ENCODE measurements at places on chromosomes 5 and 9. TPM values are rescaled to one million over a fixed set of nuclear protein-coding genes. Genes with fewer than 3 reads are reported as not detected.

The PLPP7 gene
- 6.6 TPM for total RNA-seq

The EPB41L4A gene
- total RNA-seq = 39.3 TPM

The UBAP1 gene
- total RNA-seq = 39.3 TPM

DNA sequence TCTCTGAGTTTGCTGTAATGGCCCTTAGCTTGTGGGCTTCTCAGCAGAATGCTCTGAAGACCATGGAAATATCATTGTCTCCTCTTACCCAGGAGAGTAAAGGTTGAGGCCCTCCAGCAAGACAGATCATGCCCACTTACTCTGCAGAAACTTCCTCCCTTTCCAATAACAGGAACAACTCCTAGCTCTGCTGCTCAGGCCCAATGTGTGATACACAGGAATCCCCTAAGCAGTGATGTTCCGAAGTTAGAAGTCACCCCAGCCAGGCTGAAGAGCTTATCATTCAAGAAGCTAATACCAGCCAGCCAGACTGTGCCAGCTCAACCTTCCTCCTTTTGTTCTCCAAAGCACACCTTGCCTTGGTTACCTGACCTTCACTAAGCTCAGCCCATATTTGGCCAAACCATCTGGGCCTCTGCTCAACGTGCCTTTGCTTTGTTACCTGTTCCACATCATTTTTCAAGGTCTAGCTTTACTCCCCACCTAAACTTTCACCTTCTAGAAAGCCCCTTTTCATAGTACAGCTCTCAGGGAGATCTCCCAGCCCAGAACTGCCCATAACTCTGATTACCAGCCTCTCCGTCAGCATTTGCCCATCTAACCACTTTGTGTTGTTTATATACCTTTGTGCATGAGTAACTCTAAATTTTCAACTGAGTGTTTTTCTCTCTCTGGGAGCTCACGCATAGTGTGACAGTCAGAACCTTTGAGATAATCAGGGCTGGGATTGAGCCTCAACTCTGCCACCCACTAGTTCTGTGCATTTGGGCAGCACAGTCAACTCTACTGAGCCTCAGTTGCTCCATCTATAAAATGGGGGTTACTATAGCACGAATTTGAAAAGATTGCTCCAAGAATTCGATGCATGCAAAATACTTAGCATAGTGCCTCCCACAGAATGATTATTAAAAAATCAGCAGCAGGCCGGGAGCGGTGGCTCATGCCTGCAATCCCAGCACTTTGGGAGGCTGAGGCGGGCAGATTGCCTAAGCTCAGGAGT is 107.6 kb upstream of the CPEB4 start:
- no peak overlapping the region for H3K4me3 ChIP-seq
- no peaks in the 10 kb centered on the region for H3K36me3 ChIP-seq
- no peak overlapping the region for H3K27ac ChIP-seq
- H3K27me3 ChIP-seq = no peaks in the 10 kb centered on the region
- no peak for DNase-seq
- no peaks in the 10 kb centered on the region for H3K4me1 ChIP-seq

- no peaks in the 10 kb centered on the region for H3K27me3 ChIP-seq
- no peaks in the 10 kb centered on the region for H3K4me1 ChIP-seq
- no peaks in the 10 kb centered on the region for H3K36me3 ChIP-seq
- no peak overlapping the region for H3K4me3 ChIP-seq
Measured at GRCh38 chr5:134110382-134110781, 4.1 kb upstream of the TCF7 start.

GRCh38 chr5:143359869-143360268 is 43.6 kb downstream of the NR3C1 start:
- no peak for DNase-seq
- H3K4me3 ChIP-seq = no peak overlapping the region
- H3K36me3 ChIP-seq = no peaks in the 10 kb centered on the region
- H3K4me1 ChIP-seq = no peaks in the 10 kb centered on the region
- no peak overlapping the region for H3K27ac ChIP-seq

- H3K36me3 ChIP-seq = no peaks in the 10 kb centered on the region
- H3K27me3 ChIP-seq = no peaks in the 10 kb centered on the region
- H3K27ac ChIP-seq = no peak overlapping the region
- H3K4me1 ChIP-seq = no peaks in the 10 kb centered on the region
- no peak for DNase-seq
Measured at GRCh38 chr9:124495126-124496074, 11.8 kb downstream of the NR5A1 start.

GRCh38 chr5:112656451-112656850 is 81.2 kb upstream of the APC start:
- no peaks in the 10 kb centered on the region for H3K4me1 ChIP-seq
- no peaks in the 10 kb centered on the region for H3K36me3 ChIP-seq
- H3K27ac ChIP-seq = no peak overlapping the region
- no peaks in the 10 kb centered on the region for H3K27me3 ChIP-seq
- no peak overlapping the region for H3K4me3 ChIP-seq

GRCh38 chr9:127850286-127850830 is 4.1 kb downstream of the ENG start:
- no peak overlapping the region for H3K4me3 ChIP-seq
- H3K4me1 ChIP-seq = peaks cover 5% of the 10 kb centered on the region
- H3K36me3 ChIP-seq = no peaks in the 10 kb centered on the region
- no peaks in the 10 kb centered on the region for H3K27me3 ChIP-seq
- H3K27ac ChIP-seq = no peak overlapping the region
